ENCODE measurements at places on chromosomes 4 and X.

GRCh38 chr4:182216005-182216404, 27.2 kb upstream of the TENM3 start:
- DNase-seq, result no peak

GRCh38 chr4:127239902-127240763, 392.6 kb upstream of the INTU start:
- no peak for DNase-seq

GRCh38 chrX:47216393-47216925, 2.0 kb upstream of the CDK16 start:
- no peak for DNase-seq

DNA sequence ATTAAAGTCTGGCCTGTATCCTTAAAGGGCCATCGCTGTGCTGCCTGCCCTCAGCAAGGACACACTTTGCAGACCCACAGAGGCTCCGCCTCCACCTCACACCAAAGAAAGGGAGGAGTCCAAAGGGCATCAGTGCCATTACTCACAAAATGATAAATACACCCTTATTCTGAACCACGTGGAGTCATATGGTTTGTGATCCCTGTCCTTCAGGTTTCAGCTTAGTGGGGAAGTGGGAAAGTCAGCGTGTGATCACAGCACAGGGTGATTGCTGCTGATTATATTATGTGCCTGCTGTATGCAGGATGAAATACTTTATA, 35.9 kb upstream of the MSANTD1 start:
- DNase-seq, result no peak

DNA sequence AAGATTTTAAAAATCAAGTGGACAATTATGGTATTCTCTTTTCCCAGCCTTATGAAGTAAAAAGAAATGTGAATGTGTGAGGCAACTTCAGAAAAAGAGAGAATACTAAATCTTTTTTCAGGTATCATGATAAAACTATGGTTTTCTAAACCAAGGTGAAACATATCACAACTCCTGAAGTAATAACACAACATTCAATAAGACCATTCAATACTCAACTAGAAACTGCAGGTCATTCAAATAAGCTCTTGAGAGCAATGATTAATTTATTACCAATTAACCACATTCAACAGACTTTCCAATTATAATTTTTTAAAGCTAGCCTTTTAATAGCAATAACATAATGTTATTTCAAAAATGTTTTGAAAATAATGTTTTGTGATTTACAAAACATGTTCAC, 35.8 kb downstream of the SLC10A7 start:
- DNase-seq, result no peak

DNA sequence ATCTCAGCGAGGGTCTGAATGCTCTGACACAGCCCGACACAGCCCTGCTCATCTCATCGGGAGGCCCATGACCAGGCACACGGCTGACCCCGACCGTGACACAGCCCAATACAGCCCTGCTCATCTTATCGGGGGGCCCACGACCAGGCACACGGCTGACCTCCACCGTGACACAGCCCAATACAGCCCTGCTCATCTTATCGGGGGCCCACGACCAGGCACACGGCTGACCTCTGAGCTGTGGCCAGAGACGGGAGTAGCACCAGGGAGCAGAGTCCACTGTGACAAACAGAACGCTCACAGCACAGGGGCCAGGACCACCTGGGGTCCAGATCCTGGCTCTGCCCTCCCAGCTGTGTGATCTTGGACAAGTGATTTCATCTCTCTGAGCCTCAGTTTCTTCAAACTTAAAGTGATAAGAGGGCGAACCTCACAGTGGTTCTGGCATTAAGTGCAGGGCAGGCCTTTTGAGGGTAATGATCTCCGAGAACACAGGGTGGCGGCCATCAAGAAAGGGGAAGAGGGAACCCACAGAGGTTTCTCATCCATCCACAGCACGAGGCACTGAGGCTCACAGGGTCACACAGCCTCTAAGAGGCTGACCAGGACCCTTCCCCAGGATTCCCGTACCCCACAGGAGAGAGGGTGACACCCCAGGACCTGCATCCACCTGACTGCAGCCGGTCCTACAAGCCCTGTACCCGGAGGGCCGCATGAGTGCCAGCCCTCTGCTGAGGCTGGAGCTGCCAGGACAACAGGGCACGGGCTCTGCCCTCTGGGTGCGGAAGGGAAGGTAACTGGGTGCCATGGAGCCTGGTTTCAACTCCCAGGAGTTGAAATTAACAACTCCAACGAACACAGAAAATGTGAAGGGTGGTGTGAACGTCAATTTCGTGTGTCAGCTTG, 60.1 kb downstream of the WFS1 start:
- no peak for DNase-seq

DNA sequence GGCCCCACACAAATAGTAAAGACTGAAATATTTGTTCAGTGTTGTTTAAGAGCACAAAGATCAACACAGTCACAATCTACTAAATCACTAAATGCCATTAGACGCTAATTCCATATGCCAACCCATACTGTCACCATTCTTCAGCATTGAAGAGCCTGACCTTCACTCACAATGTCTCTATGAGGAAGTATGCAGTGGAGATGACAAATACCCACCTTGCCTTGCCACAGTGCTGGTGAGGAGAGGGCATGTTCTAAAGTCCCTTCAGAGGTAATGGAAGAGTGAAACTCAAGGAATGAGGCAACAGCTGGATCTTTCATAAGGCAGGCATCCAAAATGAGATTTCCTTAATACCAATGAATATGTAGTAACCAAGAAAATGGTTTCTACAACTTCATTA, 50.4 kb downstream of the FRMD7 start:
- no peak for DNase-seq

GRCh38 chr4:128371001-128371777, 83.6 kb upstream of the PGRMC2 start:
- DNase-seq, result no peak

DNA sequence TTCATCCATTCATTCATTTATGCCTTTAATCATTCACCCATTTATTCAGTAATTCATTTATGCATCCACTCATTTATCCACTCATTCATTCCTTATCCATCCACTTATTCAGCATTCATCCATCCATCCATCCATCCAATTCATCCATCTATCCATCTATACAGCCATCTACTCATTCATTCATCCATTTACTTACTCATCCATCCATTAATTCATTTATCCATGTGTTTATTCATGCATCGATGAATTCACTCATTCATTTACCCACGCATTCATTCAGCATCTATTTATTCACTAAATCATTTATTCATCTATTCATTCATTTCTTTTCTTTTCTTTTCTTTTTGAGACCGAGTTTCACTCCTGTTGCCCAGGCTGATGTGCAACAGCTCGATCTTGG, 10.4 kb downstream of the P2RY8 start:
- no peak for DNase-seq

- DNase-seq, result no peak
Measured at GRCh38 chr4:15368856-15369255, 59.0 kb upstream of the C1QTNF7 start.

- no peak for DNase-seq
Measured at GRCh38 chr4:47483745-47484144, 1.3 kb upstream of the ATP10D start.

DNA sequence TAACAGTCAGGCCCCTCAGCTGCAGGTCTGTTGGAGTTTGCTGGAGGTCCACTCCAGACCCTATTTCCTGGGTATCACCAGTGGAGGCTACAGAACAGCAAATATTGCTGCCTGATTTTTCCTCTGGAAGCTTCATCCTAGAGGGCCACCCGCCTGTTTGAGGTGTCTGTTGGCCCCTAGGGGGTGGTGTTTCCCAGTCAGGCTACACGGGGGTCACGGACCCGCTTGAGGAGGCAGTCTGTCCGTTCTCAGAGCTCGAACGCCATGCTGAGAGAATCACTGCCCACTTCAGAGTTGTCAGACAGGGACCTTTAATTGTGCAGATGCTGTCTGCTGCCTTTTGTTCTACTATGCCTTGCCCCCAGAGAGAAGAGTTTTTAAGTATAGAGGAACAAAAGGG, 160.8 kb downstream of the DKK2 start:
- DNase-seq, result no peak

DNA sequence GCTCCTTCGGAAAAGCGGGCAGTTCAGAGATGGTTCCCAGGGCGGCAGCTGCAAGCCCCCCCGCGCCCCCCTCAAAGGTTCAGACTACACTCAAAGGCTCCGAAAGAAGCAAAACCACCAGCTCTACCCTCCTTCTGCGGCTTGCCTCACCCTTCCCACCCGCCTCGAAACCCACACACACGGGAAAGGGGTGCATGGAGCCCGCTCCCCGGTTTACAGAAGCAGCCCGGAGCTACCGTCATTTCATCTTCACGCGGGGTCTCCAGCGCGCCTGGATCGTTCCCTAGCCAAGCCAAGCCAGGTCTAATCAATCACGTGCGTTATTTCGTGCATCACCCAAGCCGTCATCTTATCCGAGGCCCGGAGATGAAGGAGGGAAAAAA, 1.2 kb downstream of the NLGN4X start:
- DNase-seq, result no peak

DNA sequence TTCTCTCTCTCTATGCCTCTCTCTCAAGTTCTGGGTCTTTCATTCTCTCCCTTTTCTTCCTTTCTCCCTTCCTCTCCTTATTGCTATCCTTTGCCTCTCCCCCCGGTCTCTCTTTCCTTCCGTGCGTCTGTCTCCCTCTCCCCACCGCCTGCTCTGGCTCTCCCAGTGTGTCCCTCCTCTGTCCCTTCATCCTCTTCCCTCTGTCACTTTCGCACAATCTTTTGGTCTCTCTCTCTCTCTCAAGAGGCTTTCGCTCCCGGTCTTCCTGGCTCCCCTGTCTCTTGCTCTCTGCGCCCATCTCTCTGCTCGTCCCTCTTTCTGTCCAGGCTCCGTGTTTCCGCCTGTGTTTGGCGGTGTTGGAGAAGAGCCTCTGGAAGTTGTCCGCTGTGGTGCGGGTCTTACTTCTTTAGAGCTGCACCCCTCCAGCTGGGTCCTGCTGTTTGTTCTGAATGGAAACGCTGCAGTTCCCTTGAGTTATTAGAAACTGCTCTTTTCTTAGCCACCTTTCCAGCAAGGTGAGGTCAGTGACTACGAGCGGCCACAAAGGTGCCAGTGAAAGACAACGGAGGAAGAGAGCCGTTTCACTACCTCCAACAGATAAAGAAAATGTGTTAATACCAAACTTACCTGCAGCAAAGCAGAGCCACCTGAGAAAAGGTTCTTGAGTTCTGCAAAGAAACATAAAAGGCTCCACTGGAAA, 1.1 kb downstream of the BMPR1B start:
- no peak for DNase-seq

GRCh38 chrX:21747558-21747957, 10.4 kb downstream of the SMPX start:
- no peak for DNase-seq

- no peak for DNase-seq
Measured at GRCh38 chrX:69116077-69116476, 49.2 kb downstream of the PJA1 start.

DNA sequence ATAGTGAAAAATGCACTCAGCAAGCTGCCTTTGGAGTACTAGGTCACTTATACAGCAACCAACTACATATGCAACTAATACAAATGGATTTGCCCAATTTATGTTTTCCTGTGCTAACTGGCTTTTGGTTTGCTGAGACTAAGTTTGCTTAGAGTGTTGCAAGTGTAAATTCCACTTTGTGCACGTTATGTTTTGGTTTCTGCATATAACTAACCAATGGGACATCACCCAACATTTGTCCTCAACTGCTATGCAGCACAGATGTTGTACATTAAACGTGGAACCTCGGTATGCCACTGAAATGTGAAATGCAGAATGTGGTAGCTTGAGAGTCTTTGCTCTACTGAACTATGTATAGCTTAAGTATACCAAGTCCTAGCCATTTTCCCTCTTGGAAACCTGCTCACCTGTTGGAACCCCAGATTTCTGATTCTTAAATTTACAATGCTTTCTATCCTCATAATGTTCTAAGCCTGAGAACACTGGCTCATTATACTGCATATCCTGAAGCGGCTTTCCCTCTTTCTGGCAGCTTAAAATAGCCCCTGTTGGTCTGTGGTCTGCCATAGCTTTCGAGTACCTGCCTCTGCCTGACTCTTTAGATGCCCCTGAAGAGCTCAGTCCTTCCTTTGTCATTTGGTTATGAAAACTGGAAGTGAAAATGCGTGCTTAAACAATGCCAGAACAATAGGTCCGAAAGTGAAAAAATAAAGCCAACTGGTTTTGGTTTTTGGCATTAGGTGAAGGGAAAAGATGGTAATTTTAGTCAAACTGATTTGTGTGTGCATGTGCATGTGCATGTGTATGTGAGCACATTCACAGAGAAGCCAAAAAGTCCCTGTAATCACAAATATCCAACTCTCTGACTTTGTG, 158.0 kb downstream of the SH2D1A start:
- no peak for DNase-seq

GRCh38 chr4:10554694-10555093, 97.5 kb upstream of the ZNF518B start:
- peak; percentile 33 for DNase-seq

DNA sequence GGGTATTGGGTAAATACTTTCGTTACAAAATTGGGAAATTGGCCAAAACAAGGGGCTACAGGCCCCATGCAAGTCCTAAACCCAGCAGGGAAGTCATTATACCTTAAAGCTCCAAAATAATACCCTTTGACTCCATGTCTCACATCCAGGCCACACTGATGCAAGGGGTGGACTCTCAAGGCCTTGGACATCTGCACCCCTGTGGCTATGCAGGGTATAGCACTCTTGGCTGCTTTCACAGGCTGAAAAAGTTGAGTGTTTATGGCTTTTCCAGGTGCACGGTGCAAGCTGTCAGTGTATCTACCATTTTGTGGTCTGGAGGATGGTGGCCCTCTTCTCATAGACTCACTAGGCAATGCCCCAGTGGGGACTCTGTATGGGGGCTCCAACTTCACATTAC, 326.5 kb downstream of the TEX13C start:
- DNase-seq, result no peak

- DNase-seq, result no peak
Measured at GRCh38 chr4:7295911-7296660, 103.7 kb downstream of the SORCS2 start.

- no peak for DNase-seq
Measured at GRCh38 chr4:163757219-163757618, 262.7 kb downstream of the TMA16 start.

DNA sequence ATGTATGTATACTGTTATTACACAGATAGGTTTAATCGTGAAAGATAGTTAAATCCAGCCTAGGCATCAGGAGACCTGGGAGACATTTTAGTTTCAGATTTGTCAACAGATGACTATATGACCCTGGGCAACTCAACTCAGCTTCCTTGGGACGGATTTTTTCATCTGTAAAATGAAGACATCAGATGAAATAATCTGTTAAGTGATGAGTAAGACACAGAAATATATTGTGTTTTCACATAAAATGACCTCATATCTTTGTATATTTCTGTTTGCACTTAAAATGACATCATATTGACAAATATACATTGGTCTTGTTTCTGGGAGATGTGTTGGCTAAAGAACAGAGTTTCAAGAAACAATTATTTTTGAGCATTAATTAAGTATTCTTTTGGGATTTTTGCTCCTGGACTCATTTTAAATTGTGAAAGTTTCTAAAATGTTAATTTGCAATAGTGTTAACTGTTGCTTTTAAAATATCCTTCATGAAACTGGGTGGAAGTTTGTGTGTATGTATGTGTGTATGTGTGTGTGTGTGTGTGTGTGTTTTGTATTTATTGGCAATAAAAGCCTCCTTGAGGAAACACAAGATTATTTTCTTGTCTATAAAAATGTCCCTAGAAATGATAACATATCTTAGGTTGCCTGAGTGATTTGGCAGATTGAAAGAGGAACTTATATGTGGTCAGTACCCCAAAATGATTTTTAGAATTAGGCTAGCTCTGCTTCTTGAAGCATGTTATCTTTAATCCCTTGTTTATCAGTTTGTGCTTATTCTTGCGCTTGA, 29.1 kb upstream of the MMAA start:
- DNase-seq, result no peak
